ENCODE measurements at places on chromosomes 7 and 10.
A peak's percentile ranks its signal among the peaks of the same experiment; 100 is the strongest.

- DNase-seq, result no peak
Observed at GRCh38 chr10:27944005-27944404, 54.9 kb downstream of the ODAD2 start.

- DNase-seq, result no peak
Observed at GRCh38 chr7:74164985-74165456, 9.1 kb upstream of the EIF4H start.

DNA sequence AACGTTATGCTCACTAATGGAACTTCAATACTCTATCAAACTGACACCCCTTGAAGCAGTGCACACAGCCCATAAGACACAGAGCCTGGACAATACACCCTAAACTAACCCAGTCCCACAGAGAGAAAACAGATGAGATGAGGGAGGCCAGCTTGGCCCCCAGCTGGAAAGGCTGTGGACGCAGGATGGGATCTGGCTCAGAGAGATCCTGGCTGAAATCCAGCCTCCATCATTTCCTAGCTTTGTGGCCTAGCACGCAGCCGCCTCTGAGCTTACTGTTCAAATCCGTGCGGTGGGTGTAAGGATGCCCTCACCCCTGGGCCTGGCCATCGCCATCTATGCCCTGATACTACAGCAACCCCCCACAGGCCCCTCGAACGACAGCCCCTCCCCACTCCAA is 32.7 kb downstream of the SNX8 start:
- no peak for DNase-seq

GRCh38 chr10:119270762-119271366 is 63.5 kb downstream of the GRK5 start:
- DNase-seq, result peak; percentile 63

DNA sequence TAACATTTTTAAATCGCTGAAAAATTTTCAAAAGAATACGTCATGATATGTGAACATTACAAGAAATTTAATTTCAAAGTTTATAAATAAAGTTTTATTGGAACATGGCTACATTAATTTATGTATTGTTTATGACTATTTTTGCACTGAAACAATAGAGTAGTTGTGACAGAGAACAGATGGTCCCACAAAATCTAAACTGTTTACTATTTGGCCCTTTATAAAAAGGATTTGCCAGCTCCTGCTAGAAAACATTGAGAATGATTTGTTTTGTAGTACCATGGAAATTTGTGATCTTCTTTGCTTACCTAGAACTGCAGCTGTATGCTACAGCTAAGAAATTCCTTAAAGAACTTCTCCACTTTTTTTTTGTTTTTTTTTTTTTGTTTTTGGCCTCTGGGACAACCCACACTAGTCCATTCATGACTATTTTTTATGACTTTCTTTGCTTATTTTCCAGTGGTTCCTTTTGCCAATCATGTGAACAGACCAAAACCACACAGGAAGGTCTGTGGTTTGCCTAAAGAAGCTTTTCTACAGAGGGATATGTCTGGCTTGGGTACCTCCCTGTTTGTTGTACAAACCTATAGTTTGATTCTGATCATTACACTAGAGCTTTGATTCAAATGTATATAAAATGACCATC is 55.7 kb downstream of the ST7 start:
- peak; percentile 45 for DNase-seq

Data from activated naive CD8-positive, alpha-beta T cell treated with anti-CD3 and anti-CD28 coated beads for 36 hours (primary cell).